ENCODE measurements at places on chromosomes 5 and 9. TPM values are rescaled to one million over a fixed set of nuclear protein-coding genes. Genes with fewer than 3 reads are reported as not detected.

GABRP gene
- not detected for total RNA-seq

MARCHF11 gene
- total RNA-seq: not detected

MRPS30 gene
- total RNA-seq: 129 TPM

CRB2 gene
- total RNA-seq: not detected

CFAP77 gene
- total RNA-seq: not detected

Data from NCI-H460 (cell line).